ENCODE measurements at places on chromosomes 6 and 20.

- DNase-seq: peak; percentile 72
Observed at GRCh38 chr6:137900815-137901214, 33.8 kb downstream of the TNFAIP3 start.

DNA sequence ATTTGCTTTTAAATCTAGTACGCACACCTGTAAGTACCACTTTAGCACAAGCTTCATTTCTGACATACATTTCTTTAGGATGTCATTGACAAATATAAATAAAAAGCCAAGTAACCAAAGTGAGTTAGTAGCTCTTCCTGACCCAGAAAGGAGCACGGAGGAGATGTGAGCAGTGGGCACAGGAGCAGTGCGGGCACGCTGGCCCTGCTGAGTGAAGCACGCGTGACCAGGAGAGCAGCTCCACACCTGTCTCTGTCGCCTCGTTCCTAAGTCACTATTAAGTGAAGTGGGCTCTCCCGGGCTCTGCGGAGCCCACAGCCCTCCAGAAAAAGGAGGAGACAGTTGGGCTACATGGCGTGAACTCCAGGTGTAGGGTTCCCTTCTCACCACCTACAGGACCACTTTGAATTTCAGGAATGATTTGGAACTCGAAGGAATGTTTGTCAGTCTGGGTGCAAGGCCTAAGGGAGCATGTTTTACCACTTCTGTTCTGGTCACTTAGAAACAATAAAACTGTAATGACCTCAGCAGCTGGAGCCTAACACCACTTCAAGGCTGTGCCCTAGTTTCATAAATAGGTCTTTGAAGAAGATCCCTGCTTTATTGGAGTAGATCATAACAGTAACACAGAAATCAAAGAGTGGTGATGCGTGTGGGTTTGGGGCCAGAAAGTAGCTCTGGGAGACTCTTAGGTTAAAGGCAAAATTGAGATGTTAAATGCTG is 95.9 kb downstream of the FAM120B start:
- DNase-seq: no peak

- no peak for DNase-seq
Observed at GRCh38 chr6:50939931-50940330, 121.3 kb downstream of the TFAP2B start.

DNA sequence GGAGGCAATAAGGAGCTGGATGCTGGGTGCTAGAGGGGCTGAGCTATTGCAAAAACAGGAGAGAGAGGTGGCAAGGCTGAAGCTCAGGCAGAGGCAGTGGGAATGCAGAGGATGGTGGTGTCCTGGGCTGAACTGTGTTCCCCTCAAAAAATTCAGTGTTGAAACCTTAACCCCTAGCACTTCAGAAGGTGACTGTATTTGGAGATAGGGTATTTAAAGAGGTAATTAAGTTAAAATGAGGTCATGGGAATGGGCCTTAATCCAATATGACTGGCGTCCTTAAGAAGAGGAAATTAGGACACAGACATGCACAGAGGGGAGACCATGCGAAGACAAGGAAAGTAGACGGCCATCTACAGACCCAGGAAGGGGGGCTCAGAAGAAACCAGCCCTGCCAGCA is 11.5 kb upstream of the MMP9 start:
- no peak for DNase-seq

DNA sequence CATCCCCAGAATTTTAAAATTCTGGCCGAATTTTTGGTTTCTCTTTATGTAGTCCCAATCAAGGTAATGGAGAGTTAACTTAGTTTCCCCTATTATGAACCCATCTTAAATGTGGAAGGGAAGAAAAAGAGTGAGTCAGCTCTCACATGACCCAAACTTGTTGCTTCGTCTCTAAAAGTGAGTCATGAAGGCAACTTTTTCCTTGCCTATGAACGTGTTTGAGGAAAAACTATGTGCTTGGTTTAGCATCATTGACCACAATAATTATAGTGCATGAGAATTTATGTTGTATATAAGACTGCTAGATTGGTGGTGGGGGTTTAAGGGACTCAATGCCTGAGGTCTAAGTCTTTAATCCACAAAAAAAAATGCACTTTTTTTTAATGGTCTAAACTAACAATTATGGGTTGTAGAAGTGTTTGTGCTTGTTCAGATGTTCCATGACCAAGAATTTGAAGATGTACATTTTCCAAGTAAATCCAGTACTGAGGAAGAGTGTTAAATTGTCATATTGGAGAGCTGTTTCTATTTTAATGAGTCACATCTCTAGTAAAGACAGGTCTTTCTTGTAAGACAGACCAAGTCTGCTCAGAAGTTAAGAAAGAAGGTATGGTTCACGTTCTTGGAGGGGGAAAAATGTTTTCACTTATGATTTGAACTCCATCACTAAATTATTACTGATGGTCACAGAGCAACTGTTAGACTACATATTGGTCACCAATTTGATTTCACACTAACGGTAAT is 409.9 kb upstream of the MARCKS start:
- peak; percentile 94 for DNase-seq

- no peak for DNase-seq
Observed at GRCh38 chr6:98984121-98984520, 36.4 kb upstream of the FBXL4 start.

DNA sequence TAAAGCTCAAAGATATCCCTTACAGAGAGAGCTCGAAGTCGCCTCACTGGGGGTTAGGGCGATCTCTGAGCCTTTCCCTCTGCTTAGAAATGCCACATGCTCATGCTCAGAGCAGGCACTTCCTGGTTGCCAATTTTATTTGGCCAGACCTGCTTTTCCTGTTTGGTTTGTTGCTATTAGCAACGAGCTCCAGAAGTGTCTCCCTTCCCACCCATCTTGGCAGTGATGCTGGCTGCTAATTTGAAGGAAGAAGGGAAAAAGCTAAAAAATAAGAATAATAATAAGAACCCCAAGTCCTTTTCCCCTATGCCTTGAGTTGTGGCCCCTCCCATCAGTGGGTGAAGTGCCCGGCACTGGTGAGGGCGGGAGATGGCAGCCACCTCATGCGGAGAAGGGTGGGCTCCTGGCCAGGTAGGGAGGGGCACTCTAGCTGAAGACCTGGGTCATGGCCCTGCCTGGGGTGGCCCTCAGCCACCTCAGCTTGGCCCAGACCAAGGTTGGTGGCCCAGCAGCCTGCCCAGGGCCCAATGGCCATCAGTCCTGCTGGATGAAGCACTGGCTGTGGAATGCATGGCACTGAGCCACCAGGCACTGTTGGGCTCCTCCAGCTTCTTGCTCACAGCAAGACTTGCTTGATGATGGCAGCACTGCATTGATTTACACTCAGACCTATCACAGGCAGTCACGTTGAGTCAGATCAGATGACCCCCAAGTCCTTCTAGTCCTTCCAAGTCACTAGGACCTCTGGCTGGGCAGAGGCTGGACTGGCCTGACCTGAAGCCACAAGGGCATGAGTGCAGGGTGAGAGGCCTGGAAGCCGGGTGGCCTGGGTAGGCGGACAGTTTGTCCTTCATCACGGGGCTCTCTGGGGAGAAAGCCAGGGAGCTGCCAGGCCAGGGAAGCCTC is 79.0 kb downstream of the SYNJ2 start:
- DNase-seq: peak; percentile 87

DNA sequence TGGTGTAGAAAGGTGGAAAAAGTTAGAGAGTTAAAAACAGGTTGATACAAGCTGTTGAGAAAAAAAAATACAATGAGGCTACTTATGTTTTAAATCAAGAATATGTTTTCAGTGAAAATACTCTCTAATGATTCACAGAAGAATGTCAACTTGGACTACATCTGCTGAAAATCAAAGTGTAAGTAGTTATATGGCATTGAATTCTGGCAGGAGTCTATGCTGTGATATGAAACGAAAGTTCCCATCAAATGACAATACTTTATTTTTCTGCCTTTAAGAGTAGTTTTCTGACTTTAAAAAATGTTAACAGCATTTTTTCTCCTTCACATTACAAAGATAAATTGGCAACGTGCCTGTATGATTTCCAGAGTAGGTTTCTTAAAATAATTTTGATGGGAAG is 158.3 kb downstream of the EYA4 start:
- DNase-seq: peak; percentile 11

GRCh38 chr6:166578536-166579236 is 7.8 kb downstream of the RAMACL start:
- no peak for DNase-seq

DNA sequence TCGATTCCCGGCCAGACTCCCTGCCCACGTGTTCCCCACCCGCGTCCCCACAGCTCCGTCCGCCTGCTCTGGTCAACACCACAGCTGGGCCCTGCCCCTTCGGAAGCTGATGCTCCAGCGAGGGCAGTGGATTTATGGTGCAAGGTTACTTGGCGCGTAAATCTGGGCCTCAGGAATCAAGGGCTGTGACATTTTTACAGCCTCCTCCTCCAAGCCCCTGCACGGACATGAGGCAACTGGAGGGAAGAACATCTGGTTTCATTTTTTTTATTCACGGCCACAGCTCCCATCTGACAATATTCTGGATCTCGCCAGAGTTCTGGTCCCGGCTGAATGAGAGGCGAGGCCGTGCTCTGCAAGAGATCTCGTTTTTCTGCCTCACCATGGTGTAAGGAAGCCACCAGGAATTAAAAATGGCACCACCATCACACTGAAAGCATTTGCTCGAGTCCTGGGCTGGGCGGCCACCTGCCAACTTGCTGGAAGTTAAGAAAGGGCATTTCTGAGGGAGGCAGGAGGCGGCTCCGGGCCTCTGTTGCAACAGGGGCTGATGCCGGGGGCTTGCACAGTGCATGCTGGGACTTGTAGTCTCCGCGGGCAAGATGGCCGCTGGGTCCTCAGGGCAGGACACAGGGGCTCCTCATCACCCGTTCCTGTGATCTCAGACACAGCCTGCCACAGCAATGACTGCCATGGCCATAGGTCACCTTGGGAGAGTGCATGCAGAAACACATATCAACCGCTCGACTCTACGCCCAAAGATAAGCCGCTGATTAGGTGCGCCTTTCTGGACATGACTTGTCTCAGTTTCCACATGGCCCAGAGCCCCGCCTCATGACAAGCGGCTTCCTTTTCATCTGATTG is 148.5 kb downstream of the LY86 start:
- DNase-seq: peak; percentile 76

GRCh38 chr6:100099189-100100074 is 105.4 kb upstream of the MCHR2 start:
- no peak for DNase-seq

- DNase-seq: no peak
Observed at GRCh38 chr20:63219447-63219821, 3.5 kb upstream of the YTHDF1 start.

DNA sequence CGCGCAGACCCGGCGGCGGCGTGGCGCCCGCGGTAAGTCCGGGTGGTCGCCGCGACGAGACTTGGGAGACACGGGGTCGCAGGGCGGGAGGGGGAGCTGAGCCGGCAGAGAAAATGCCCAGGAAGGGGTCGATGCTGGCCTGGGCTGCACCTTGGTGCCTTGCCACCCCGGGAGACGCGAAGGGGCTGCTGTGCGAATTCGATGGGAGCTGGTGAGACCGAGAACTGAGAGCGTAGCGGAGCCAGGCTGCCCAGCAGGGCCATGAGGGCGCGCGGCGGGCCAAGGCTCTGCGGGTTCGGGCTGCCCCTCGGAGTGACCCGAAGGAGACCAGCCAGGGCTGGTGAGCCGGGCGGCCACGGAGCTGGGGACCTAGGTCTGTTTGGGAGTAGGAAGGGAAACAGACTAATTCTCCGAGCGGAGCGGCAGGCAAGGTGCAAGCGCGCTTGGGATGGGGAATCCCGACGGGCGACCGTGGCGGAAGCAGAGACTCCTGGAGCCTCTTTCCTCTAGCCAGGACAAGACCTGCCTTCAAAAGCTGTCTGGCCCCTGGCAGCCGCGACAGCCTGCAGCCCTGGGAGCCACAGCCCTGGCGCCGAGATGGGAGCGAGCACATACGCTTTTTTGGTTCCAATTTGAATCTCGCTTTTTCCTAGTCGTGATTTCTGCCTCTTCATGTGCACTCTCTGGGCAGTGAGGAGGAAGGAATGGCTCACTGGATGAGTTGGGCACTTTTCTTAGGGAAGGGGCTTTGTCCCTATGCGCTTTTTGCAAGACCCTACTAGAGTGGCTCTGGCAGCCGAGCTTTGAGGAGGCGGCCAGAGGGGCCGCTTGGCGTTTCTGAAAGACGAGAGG is 691 bp downstream of the SYNDIG1 start:
- DNase-seq: no peak

GRCh38 chr6:163180874-163181541 is 233.5 kb upstream of the QKI start:
- peak; percentile 64 for DNase-seq

DNA sequence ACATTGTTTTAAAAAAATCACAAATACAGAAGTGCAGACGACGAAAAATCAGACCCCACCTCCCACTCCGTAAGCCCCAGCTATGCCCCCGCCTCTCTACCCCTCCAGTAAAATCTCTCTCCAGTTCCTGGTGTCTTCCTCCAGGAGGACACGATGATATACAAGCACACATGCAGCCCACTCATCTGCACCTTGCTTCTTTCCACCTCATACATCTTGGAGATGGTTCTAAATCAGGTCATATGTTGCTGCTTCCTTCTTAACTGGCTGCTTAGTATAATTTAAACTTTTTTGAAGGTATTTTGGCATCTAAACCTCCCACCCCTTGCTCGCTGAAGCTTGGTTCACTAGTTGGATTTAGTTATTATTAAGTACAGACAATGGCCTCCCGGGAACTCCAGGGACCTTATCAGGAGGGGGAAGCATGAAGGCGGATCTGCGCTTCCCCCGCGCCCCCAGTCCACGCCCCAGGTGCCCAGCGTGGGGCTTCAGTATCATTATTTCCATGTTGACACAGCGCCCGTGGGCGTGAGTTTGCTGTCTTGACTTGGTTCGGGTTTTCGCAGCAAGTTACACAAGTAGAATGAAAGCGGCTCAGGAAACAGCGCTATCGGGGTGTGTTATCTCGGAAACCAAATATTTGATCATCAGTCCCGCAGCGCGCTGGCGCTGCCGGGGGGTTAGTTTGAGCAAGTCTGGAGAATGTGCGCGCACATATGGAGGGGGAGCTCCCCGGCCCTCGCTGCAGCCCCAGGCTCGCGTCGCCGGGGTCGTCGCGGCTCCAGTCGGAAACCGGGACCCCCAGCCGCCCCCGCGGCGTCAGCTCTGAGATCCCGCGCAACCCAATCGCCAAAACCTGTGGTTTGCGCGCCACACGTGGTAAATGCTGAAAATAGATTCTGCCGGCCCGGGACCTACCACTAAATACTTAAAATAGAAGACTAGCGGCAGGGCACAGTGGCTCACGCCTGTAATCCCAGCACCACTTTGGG is 2.3 kb downstream of the BMP7 start:
- no peak for DNase-seq

GRCh38 chr6:117555262-117555849 is 47.0 kb downstream of the GOPC start:
- no peak for DNase-seq

DNA sequence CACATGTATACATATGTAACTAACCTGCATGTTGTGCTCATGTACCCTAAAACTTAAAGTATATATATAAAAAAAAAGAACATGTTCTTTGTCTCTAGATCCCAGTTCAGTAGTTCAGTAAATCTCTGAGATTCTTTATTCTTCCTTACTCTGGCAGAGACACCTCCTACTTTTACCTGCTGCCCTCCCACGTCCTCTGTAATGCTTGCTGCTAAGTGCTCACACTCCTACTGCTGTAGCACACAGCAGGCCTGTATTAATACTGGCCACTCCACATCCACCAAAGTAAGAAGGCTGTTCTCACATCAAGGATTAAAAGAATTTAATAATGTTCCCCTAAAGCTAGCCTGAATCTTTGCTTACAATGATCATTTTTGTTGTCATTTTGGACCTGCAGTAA is 648.4 kb upstream of the EYS start:
- DNase-seq: no peak

- DNase-seq: no peak
Observed at GRCh38 chr6:137656735-137657134, 162.5 kb upstream of the OLIG3 start.

- peak; percentile 8 for DNase-seq
Observed at GRCh38 chr20:14214046-14214445, 123.4 kb downstream of the FLRT3 start.

Data from fibroblast of skin of abdomen (primary cell).